ENCODE measurements at places on chromosomes 1 and 21.

GRCh38 chr1:150106341-150106740, 38.8 kb downstream of the VPS45 start:
- DNase-seq = no peak

GRCh38 chr1:230272557-230272956, 153.6 kb downstream of the PGBD5 start:
- no peak for DNase-seq

- DNase-seq = no peak
Observed at GRCh38 chr1:98898940-98899339, 105.7 kb downstream of the PLPPR5 start.

- peak; percentile 53 for DNase-seq
Observed at GRCh38 chr1:61951731-61952580, 209.7 kb downstream of the PATJ start.

GRCh38 chr1:119748040-119748439, 20.7 kb downstream of the HMGCS2 start:
- DNase-seq = no peak

GRCh38 chr1:118151312-118151937, 33.6 kb downstream of the SPAG17 start:
- DNase-seq = peak; percentile 67

GRCh38 chr1:43274804-43275180, 5.0 kb downstream of the TMEM125 start:
- no peak for DNase-seq

DNA sequence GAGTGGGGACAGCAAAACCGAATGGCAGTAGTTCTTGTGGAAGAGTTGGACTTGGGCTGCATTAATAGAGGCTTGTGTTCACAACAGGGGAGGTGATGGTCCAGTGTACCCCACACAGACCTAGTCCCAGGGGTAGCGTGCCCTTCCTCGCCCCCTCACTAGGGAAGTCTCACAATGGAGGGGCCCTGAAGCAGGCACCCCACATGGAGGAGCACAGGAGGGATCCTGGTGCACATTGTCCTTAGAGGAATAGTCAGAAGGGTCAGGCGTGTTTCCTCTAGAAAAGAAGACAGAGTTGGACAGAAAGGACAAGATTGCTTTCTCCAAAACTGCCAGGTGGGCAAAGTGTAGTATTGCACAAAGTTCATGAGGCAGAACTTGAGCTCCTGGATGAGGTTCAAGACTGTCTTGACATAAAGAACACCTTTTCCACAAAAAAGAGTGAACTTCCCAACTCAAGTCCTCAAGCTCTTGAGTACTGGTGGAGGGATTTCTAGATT, 23.3 kb downstream of the ETNK2 start:
- no peak for DNase-seq

- no peak for DNase-seq
Observed at GRCh38 chr1:195481293-195481692, 1126.9 kb downstream of the KCNT2 start.

DNA sequence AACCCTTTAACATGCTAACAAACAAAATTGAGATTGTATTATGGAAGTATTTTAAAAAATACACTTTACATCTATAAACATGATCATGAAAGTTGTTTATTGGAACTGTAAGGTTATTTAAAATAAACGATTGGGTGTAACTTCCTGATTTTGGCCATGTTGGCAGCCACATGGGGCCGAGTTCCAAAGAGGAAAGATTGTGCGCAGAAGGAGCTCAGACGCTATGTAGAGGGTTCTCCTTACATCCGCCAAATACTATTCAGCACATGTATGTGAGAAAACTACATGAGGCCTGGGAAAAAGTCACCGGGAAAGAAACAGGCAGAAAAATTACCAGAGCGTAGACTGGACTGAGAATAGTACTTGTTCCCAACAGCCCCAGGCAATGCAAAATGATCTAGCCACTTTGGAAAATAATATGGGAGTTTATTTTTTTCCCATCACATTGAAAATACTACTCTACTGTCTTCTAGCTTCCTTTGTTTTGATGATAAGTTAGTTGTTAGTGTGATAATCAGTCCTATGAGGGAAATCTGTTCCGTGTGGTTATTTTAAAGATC, 35.7 kb upstream of the B3GALT2 start:
- DNase-seq = no peak

DNA sequence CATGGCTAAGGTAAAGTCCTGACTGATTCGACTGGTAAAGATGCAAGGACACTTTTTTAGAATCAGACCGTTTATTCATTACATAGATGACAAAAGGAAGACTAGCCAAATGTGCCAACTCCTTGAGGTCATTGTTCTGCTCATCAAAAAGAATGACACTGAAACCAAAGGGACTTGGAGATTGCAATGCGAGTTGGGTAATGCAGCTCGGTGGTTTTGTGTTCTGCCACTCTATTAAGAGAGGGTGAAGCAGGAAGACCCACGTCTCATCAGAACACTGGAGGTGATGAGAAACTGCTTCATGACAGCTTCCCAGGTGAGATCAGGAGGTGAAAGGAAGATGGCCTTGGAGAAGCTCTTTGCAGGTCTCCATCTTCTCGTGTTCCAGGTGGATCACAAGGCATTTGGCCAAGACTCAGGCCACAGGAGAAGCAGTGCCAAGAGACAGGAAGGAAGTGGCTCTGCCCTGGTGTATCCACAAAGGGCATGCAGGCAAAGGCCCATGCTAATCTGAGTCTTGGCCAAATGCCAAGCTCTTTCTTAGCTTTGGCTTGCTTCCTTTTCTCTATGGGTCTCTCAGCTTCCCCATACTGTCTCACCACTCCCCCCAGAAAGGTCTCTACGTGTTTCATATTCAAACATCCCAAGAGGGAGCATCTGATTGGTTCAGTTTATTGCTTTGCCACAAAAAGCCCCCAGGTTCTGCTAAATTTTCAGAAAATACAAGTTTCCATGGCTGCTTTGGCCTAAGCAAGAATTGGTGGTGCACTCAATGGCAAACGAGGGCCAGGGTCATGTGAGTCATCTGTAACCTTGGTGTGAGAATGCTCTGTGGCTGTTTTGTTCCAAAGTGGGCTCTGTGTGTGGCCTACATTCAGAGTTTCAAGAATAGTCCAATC, 5.7 kb upstream of the CCT8 start:
- no peak for DNase-seq

- peak; percentile 89 for DNase-seq
Observed at GRCh38 chr1:65002508-65003315, 36.4 kb upstream of the JAK1 start.

- peak; percentile 76 for DNase-seq
Observed at GRCh38 chr1:43671626-43672330, 21.8 kb downstream of the KDM4A start.

DNA sequence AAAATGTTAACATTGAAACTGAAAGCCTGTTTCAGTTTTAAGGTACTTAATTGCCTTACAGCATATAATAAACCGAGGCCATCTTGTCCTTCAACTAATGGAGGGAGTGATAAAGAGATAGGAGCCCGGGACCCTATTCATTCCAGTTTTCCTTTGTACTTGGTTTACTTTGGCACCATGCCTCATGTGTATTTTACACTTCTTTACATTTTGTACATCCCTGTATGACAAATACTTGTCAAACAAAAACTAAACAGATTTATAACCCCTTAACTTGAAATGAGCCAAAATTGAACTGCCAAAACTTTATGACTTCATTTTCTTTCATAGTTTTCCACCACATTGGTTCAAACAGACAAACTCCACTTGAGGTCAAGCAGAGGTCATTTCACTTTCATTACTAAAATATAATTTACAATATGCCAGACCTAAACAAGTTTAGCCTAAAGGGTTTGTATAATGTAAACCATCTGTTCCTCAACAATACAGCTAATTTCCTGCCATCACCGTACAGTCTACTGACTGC, 30.9 kb upstream of the UBE2U start:
- no peak for DNase-seq

GRCh38 chr1:165056914-165057313, 299.6 kb downstream of the LMX1A start:
- DNase-seq = no peak

DNA sequence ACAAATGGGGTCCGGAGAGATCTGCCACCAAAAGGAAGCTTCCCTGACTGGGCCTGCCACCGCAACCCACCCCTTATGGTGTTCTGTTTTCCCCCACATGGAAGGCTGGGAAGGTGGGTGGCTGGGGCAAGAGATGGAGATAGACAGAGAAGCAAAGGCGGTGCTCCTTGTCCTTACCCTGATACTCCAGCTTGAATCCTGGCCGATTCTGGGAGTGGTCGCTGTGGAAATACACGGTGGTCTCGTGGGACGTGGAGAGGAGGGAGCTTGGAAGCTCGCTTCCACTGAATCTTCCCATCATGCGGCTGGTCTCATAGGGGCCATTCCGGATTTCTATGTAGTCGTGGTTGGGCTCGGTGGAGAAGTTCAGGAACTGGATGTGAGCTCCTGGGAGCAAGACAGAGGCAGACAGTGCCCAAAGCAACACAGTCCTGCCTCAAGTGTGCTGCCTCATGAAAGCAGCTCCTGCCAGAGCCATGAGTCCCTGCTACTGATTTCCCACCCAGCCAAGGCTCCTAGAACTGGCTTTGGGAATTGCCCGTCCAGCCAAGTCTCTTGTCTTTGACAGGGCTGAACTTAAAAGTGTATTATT, 138.5 kb downstream of the ZSCAN20 start:
- DNase-seq = no peak

DNA sequence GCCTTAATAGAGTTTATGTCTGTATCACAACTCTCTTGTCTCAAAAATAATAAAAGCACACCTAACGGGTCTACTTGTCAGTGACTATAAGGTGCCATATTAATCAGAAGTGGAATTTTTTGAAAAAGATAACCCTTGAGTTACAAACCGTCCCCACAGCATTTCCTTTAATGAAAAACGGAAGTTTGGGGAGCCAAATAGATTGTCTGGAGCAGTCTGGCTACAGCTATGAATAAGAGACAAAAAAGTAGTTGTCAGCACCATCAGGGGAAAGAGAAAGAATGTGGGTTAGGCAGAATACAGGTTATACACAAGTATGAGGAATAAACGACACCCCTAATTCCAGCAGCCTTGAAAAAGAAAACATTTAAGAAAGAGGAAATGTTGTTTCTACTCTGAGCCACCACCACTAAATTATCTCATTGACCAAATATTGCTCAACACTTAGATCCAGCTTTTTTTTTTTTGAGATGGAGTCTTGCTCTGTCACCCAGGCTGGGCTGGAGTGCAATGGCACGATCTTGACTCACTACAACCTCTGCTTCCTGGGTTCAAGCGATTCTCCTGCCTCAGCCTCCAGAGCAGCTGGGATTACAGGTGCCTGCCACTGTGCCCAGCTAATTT, 29.4 kb upstream of the USP24 start:
- DNase-seq = peak; percentile 55

DNA sequence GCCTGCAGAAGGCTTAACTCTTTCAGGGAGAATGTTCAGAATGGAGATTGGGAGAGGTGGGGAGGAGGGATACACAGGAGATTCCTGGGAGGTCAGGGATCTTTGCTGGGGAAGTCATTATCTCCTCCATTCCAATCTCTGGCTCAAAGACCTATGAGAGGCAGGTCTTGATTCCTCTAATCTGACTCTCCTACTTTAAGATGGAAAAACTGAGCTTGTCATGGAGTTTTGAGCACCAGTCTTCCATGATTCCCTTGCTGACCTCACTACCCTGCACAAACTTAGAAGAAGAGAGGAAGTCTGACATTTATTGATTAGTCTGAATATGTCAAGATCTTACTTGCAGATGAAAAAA, 41.5 kb upstream of the SYNC start:
- no peak for DNase-seq

DNA sequence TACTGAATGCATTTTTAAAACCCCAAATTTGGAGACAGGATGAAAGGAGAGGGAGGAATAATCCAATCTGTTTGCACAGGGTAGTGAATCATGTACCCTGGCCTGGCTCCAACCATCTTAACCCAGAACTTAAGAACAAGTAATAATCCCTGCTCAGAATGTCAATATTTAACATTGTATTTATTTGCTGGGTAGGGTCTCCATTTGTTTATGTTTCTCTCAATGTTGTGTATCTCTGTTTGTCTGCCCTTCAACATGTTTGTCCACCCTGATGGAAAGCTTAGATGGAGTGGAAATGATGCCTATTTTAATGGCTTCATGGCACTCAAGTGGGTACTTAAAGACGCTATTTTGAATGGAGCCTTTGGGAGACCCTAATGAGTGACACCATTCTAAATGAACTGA, 54.4 kb upstream of the CDC42BPA start:
- peak; percentile 78 for DNase-seq

- DNase-seq = no peak
Observed at GRCh38 chr1:4318720-4319119, 335.7 kb upstream of the AJAP1 start.

DNA sequence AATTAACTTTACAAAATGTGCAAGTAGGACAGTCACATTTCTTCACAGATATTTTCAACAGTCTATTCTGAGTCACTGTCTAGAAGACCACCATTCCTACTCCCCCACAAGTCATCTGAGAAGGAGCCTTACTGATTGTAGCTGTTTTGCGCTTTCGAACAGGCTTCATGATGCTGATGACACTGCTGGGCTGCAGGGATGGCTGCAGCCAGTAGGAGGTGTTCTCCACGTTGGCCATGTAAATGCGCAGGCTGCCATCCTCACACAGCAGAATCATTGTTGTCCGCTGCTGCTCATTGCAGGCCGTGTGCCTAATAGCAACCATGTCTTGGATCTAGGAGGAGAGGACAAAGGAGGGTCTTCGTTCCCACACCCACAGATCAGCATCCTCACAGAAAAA, 56.9 kb downstream of the UBR4 start:
- DNase-seq = no peak

GRCh38 chr1:205061227-205061626, 18.2 kb downstream of the CNTN2 start:
- DNase-seq = no peak

GRCh38 chr1:202850593-202851362, 38.2 kb downstream of the RABIF start:
- no peak for DNase-seq

DNA sequence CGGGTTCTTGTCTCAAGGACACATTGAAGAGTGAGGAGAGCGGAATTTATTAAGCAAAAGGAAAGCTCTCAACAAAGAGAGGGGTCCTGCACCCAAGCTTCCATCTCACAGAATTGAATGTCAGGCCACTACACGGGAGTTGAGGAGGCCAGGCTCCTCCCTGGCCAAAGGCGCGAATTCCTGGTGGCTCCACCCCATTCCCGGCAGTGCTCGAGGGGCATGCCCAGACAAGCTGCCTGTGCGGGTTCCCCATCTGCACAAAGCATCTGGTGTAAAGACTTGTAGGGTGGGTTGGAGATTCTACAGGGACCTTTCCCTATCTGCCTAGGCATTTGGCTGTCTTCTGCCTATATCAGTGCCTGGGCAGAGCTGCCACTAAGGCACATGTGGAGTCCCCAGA, 648.5 kb upstream of the PKN2 start:
- DNase-seq = peak; percentile 13

- no peak for DNase-seq
Observed at GRCh38 chr1:217540321-217540720, 90.6 kb downstream of the GPATCH2 start.

DNA sequence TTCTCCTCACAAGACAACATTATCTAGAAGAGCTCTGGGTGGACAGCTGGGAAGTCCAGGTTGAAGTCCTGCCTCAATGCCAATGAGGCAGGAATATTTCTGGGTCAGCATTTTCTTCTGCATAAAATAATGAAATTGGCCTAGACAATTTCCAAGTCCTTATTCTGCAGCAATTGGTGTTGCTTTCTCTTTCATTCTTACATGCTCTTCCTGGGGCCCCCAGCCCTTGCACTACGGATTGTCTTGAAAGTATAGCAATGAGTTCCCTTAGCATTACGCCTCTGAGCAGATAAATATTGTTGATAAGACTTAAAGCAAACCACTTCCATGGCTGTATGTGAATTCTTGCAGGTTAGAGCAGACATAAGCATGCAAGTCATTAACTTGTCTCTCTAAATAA, 188.5 kb downstream of the TGFBR3 start:
- no peak for DNase-seq

- DNase-seq = no peak
Observed at GRCh38 chr1:31936981-31937299, 1.2 kb downstream of the PTP4A2 start.

Data from epithelial cell of esophagus (primary cell).